Tracheal epithelial cell (primary cell): ENCODE measurements at places on chromosomes 5 and 9. TPM values are rescaled to one million over a fixed set of nuclear protein-coding genes. Genes with fewer than 3 reads are reported as not detected.

TNFSF15 gene
- total RNA-seq: 0.21 and 1.7 TPM in 2 replicates

GPR151 gene
- not detected in 2 replicates for total RNA-seq

C9orf72 gene
- total RNA-seq: 8.4 and 26.2 TPM in 2 replicates

DDX4 gene
- total RNA-seq: not detected in 2 replicates

STPG3 gene
- total RNA-seq: not detected in 2 replicates

GLRA1 gene
- not detected in 2 replicates for total RNA-seq

STING1 gene
- 3.2 and 7.0 TPM in 2 replicates for total RNA-seq

CORO2A gene
- 17.1 and 29.8 TPM in 2 replicates for total RNA-seq

HMMR gene
- total RNA-seq: 3.6 and 5.1 TPM in 2 replicates

DOCK2 gene
- total RNA-seq: 11.1 TPM in 1 of 2 replicates, not detected in the other

TRAF1 gene
- 0.85 and 6.3 TPM in 2 replicates for total RNA-seq

KCNMB1 gene
- not detected in 2 replicates for total RNA-seq

RNF208 gene
- 0.24 and 0.64 TPM in 2 replicates for total RNA-seq

CCL21 gene
- total RNA-seq: not detected in 2 replicates

PCDHGA11 gene
- total RNA-seq: 2.2 and 2.6 TPM in 2 replicates

IFNA21 gene
- not detected in 2 replicates for total RNA-seq

ZMAT2 gene
- total RNA-seq: 44.5 and 49.2 TPM in 2 replicates

ADAMTS12 gene
- total RNA-seq: 1.9 TPM in 1 of 2 replicates, not detected in the other

NLN gene
- total RNA-seq: 39.9 and 62.7 TPM in 2 replicates

GALNT10 gene
- 3.4 and 14.9 TPM in 2 replicates for total RNA-seq

TSPAN17 gene
- 26.9 and 44.3 TPM in 2 replicates for total RNA-seq

SPATA31C2 gene
- not detected in 2 replicates for total RNA-seq

IFNB1 gene
- total RNA-seq: not detected in 2 replicates

HMGCS1 gene
- total RNA-seq: 86.3 and 157 TPM in 2 replicates
